AG09309 (cell line): ENCODE measurements at places on chromosomes 1 and 21.

DNA sequence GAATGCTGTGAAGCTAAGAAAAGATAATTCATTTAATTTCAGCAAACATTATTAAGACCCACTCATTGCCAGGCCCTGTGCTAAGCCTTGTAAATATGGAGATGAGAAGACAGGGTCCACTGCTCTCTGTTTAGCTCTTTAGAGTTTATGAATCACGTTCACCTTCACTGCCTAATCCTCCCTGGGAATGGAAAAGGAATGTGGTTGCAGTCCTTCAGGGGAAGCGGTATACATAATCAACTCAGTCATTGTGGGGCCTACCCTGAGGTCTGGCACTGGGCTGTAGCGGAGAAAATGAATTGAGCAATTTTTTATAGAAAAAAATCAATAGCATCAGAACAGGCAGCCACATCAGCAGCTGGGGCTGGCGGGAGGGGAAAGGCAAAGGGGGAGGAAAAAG lies 412.1 kb upstream of the NFIA start:
- no peak for DNase-seq

DNA sequence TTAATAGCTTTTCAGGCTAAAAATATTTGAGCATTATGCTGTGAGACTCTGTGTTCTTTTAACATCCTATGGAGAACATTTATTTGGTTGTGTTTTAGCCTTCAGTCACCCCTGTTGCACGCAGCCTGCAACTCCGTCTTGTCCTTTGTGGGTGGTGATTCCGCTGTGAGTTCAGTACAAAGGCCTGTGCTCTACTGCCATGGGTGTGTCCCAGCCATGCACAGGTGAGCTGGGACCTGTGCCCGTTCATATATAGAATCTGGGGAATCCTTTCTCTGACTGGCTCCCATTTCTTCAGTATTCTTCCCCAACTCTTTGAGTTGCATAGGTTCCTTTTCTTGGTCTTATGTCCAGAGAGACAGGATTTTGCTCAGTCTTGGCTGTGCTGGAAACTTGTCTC lies 61.4 kb downstream of the ACTL8 start:
- no peak for DNase-seq

DNA sequence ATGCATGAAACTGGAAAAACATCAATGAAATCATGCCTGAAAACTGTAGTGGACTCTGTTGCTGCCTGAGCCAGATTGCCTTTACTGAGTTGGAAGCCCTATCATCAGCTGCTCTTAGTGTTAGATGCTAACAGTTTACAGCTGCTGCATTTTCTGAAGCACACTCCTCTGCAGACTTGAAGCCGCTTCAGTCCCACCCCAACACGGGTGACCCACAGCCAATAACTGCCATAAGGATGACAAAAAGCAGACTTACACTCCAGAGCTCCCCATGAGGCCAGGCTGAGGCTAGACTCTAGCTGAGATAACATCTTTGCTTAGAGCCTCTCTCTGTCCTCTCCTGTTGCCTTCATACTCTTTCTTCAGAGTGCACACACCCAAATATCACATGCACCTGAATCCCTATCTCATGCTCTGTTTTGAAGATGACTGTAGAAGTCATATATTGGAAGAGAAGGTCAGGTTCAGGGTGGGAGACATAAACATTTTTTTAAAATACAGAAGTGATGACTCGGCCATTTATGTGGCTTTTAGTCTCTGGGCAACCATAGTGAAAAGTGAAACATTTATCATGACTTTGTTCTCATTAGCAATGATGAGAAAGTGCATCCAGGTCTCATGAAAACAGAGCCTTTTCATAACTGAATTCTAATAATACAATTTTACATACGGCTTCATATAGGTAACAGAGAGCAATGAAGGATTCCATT lies 161.0 kb downstream of the KCNK2 start:
- no peak for DNase-seq

DNA sequence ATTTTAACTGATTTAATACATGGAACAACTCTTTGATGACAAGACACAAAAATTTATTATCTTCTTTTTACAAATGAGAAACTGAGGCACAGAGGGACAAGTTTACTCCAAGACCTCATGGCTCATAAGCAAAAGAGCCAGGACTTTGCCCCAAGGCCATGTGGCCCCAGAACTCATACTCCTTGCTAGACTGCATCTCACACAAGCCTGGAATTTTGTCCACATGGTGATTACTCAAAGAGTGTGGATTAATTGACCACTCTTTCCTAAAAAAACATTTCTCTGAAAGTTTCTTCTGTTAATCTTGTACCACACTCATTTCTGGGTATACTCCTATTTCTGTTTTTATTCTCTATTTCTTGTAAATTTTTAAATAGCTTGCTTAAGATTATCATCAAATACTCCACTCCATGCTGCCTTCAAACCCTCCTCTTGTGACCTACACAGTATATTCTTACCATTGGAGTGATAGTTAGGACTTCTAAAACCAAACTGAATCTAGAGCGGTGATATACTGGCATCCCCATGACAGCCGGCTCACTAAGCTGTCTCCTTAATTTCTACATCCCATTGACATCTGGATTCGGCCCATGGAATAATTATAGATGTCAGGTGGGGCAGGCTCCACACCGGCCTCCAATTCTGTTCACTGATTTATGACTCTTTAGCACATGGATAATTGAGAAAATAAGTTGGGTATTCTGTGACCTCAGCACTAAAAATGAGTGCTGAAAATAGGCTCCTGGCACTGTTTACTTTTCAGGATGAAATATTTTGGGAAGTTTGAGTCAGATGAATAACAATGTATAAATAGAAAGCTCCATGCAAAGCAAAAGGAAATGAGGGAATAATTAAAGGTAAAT lies 16.1 kb downstream of the RGS4 start:
- no peak for DNase-seq

DNA sequence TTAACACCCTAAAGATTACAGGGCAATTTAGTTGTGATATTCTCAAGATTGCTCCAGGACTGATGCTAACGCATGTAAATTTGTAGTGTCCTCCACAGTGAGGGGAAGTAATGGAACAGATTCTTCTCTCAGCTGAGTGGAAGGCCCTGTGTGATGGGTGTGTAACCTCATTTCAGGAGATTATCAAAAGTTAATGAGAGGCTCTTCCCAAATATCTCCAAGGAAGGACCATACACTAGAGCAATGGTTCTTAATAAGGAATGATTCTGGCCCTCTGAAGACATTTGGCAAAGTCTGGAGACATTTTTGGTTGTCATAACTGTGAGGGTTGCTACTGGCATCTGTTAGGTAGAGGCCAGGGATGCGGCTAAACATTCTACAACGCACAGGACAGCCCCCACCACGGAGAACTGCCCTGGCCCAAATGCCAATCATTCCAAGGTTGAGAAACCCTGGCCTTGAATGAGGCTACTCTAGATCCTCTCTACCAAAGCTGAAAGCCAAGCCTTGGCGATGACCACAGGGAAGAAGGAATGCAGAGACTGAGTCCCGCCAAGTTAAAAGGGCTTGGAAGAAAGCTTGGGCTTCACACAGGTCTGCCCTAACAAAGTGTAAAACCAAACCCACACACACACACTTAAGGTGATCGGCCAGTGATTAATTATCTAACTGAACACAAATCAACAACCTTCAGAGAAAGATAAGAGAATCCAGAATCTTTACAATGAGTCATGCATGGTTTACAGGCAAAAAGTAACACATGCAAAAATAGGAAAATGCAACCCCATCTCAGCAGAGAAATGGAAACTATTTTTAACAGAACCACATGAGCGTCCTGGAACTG lies 135.8 kb downstream of the SYF2 start:
- DNase-seq = no peak

GRCh38 chr1:33610391-33610790 lies 137.9 kb downstream of the ZSCAN20 start:
- no peak for DNase-seq

DNA sequence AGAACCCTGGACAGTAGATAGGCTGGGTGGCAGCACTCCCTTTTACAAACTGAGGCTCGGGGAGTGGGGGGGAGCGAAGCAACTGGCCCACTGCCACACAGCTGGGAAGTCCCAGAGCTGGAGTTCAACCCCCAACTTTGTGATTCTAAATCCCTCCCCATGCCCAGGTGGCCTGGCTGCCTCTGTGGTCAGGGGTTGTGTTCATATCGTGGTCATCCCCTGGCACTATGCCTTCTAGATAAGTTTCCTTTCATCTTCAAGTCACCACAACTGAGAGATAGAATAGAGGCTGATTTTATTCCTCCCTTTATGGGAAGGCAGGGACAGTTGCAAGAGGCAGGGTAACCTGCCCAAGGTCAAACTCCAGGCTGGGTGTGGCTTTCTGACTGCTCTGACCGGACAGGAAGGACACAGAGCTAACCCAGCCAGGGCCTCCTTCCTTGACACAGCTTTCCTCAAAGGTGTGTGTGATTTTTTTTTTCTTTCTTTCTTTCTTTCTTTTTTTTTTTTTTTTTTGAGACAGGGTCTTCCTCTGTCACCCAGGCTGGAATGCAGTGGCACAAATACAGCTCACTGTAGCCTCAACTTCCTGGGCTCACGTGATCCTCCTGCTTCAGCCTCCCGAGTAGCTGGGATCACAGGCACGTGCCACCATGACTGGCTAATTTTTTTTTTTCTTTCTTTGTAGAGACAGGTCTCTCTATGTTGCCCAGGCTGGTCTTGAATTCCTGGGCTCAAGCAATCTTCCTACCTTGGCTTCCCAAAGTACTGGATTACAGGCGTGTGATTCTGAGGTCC lies 18.4 kb upstream of the TNFRSF1B start:
- no peak for DNase-seq

DNA sequence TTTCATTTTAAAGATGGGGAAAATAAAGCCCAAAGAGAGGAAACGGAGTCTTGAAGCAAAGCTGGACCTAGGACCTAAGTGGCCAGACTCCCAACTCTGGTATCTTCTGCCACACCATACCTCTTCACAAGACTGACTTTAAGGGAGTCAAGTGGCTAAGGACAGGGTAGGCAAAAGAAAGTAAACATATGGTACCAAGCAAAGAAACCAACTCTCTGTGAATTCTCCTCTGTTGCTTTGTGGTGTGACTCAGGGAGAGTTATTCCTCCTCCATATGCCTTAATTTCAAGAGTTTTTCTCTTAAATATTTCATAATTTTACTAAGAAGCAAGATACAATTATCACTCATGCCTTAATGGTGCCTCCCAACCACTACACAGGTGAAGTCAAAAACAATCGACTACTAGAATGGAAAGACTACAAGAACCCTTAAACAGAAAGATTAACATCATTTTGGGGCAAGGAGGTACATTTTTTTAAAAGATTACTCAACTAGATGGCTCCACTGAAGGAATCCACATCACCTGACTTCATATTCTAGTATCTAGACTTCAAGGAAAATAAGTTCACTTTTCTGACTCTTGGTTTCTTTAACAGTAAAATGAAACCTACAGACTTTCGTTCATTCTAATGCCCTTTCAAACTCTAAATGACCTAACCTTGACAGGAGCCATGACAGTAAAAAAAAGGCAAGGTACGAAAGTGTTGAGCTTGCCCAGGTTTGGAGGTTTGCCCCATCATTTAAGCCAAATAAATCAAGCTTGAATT lies 44.2 kb downstream of the LUZP1 start:
- no peak for DNase-seq

DNA sequence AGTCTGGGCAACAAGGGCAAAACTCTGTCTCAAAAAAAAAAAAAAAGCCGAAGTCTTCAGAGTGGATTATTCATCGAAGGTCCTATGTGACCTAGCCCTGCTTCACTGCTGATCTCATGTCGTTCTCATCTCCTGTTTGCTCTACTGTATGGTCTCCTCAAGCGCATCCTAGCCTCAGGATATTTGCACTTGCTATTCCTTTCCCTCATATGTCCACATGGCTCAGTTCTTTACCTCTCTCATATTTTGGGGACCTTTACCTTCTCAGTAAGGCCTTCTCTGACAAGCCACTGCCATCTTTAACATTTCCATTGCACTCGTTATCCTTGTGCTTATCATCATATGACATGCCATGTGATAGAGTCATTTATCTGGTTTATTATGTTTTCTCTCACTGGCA lies 2.6 kb downstream of the TBCE start:
- DNase-seq = no peak

DNA sequence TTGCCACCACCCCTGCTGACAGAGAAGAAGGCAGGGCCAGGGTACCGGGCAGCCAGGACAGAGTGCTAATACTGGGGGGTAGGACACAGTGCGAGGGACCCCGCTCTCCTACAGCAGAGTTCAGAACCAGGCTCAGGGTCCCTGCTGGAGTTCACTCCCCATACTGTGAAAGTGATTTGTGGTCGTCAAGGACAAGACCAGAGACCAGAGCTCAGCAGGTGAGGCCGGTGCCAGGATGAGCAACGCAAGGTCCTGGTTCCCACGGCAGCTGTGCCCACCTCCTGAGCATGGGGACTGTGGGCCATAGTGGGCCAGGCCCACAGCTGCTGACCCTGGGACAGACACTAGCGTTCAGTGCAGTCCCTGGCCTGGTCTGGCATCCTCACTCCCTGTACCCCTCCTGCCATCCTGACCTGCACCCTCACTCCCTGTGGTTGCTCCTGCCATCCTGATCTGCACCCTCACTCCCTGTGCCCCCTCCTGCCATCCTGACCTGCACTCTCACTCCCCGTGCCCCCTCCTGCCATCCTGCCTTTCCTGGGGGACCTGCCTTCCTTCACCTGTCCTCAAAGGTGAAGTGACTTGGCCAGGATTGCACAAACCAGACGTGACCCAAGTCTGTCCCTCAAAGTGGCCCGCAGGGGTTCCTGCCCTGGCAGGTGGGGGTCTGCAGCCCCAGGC lies 13.8 kb upstream of the PTTG1IP start:
- DNase-seq = no peak

GRCh38 chr1:69523461-69523860 lies 44.3 kb upstream of the LRRC7 start:
- no peak for DNase-seq

GRCh38 chr1:5983361-5984103 lies 8.7 kb downstream of the NPHP4 start:
- DNase-seq = peak; percentile 29

DNA sequence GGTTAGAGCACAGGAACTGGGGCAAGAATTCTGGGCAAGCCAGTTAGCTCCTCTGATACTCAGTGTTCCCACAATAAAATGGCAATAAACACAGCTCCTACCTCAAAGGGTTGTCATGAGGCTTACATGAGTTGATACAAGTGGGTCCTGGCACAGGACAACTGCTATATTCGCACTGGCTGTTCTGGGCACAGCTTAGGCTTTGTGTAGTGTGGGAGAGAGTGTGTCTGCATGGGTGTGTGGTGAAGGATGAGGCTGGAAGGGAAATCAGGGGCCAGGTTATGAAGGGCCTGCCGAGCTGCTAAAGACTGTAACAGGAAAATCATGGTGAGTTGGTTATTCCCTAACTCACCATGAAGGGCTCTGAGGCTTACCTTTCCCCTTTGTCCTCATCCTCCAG lies 18.7 kb downstream of the ETV3 start:
- no peak for DNase-seq

GRCh38 chr1:199616947-199617346 lies 410.6 kb upstream of the NR5A2 start:
- no peak for DNase-seq

- peak; percentile 31 for DNase-seq
Observed at GRCh38 chr1:110477041-110477440, 26.1 kb downstream of the PROK1 start.

GRCh38 chr1:100188617-100189016 lies 10.6 kb upstream of the LRRC39 start:
- peak; percentile 69 for DNase-seq

GRCh38 chr1:218616681-218617080 lies 271.5 kb downstream of the TGFB2 start:
- no peak for DNase-seq
